ENCODE measurements at places on chromosomes 16 and 17. TPM values are rescaled to one million over a fixed set of nuclear protein-coding genes. Genes with fewer than 3 reads are reported as not detected.

DNA sequence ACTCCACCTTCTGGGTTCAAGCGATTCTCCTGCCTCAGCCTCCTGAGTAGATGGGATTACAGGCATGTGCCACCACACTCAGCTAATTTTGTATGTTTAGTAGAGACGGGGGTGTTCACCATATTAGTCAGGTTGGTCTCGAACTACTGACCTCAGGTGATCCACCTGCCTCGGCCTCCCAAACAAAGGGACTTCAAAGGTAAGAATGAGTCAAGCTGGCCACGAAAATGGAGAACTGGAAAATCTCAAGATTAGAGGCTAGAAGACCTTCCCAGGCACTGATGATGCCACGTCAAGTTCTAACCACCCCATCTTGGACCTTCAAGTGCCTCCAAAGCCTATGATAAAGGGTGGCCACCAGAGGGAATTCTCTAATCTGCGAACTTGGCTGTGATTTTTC, 1.3 kb upstream of the CCL15 start:
- no peak for DNase-seq

- no peak for DNase-seq
These were observed 19.0 kb upstream of the SNN start for GRCh38 chr16:11649276-11649675.

NATD1 gene
- 5.4 TPM for total RNA-seq

- DNase-seq: peak; percentile 99
These were observed 388 bp upstream of the AKTIP start for GRCh38 chr16:53503270-53503923.

IFT20 gene
- 35.3 TPM for total RNA-seq

TNFSF12 gene
- total RNA-seq: 14.3 TPM

All from PC-9 (cell line).